ENCODE measurements at places on chromosomes 11 and 22. TPM values are rescaled to one million over a fixed set of nuclear protein-coding genes. Genes with fewer than 3 reads are reported as not detected.

The OR5A1 gene
- not detected for total RNA-seq

The CRYBA4 gene
- total RNA-seq: not detected

The FAM181B gene
- 13.0 TPM for total RNA-seq

The ALDH3B2 gene
- total RNA-seq: not detected

DNA sequence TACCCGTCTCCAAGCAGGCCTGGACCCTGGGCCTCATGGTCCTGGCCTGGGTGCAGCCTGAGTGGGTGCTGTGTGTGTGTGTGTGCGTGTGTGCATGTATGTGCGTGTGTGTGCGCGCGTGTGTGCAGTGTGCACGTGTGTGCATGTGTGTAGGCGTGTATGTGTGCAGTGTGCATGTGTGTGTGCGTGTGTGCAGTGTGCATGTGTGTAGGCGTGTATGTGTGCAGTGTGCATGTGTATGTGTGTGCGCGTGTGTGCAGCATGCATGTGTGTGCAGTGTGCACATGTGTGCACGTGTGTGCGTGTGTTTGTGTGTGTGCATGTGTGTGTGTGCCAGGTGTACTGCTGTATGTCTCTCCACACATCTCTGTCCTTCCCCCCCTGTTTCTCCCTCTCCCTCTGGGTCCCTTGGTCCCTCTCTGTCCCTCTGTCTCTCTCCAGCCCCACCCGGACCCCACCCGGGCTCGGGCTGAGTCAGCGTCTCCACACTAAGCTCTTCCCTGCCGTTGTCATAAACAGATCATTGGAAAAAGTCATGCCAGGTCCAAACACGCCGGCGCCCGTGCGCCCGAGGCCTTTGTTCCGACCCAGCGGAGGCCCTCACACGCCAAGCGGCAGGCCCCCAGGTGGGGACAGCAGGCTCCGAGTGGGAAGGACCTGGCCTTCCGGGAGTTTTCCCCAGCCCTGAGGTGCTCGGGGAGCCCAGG lies 34.0 kb downstream of the WNT7B start:
- DNase-seq: no peak

DNA sequence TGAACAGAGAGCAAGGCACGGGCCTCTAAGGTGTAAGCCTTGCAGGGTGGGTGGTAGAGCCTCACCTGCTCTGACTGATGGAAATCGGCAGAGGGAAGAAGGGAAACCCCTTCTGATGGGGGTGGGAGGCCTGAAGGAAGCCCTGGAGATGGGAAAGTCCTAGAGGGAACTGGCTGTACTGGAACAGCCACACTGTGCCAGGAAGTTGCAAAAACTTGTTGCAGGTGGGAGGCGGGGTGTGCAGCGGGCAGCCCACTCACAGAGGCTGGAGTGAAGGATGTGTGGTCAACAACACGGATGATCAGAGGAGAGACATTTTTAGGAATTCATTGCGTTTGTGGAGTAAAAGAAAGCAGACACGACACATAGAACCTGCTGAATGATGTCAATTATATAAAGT lies 91.3 kb downstream of the ZC3H12C start:
- no peak for DNase-seq

- no peak for DNase-seq
These were observed 309.6 kb downstream of the METTL15 start for GRCh38 chr11:28417601-28418323.

GRCh38 chr11:133541021-133541719 lies 8.9 kb upstream of the OPCML start:
- no peak for DNase-seq

- no peak for DNase-seq
These were observed 6.0 kb downstream of the MALAT1 start for GRCh38 chr11:65504674-65505465.

DNA sequence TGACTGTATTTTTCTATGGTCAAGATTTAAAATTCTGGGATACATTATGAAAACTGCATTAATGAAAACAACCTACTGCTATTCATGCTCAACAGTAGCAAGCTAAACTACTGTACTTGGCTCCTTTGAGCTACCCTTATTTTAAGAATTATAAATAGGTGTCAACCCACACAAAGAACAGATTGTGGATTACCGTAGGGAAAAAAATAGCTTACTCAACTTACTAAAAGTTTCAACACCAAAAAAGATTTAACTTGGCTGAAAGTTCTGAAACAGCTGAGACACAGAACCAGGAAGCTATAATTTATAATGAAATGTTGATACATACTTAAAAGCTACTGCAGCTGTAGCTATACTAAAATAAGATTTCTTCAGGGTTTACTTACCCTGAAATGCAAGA lies 10.1 kb downstream of the LIN7C start:
- DNase-seq: no peak

- DNase-seq: no peak
These were observed 53.6 kb downstream of the PITPNB start for GRCh38 chr22:27865496-27865895.
